ENCODE measurements at places on chromosomes 3 and 15.

DNA sequence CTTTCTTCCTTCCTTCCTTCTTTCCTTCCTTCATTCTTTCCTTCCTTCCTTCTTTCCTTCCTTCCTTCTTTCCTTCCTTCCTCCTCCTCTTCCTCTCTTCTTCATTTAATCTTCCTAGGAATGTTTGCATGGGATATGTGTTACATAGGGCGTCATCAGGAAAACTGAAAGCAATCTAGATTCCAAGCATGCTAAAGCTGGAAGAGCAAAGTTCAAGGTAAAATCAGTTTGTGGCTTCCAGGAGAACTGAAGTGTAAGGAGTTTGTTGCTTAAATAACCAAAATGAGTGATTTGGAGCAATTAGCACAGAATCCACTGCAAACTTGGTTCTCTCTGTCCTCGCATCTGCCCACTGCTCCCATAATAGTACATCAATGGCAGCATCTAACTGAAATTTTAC is 716.2 kb downstream of the GBE1 start:
- DNase-seq = no peak

GRCh38 chr15:89119489-89120478 is 31.5 kb downstream of the ABHD2 start:
- DNase-seq = no peak

DNA sequence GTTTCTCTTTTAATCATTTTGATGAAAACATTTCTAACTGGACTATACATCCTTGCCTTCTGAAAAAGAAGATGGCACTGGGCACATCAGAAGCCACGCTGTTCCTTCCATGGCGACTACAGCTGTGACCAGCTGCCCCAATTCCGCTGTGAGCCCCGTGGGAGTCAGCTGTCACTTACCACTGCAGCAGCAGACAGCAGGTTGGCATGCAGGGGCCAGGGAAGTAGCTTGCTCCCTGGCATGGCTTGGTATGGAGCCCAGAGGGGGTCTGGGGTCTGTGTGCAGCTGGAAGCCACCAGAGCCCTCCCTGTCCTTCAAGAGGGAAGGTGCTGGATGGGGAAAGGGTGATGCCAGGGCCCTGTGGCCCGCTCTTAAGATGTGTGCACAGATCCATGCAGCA is 4.5 kb upstream of the ZXDC start:
- no peak for DNase-seq

DNA sequence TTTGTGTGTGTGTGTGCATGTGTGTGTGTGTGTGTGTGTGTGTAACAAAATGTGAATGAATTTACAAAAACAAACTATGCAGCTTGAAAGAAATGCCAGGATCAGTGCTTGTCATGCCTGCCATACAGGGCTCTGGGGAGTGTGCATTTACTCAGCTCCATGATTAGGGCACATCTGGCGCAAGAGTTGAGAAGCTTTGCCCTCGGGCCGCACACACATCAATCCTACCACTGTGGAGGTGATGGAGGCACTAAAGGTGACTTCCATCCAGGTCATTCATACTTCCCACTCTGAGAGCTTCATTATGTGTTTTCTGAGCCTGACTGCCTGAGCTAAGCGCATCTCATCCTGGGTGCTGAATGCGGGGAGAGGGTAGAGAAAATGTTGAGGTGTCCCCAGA is 72.0 kb upstream of the ZBED2 start:
- no peak for DNase-seq

DNA sequence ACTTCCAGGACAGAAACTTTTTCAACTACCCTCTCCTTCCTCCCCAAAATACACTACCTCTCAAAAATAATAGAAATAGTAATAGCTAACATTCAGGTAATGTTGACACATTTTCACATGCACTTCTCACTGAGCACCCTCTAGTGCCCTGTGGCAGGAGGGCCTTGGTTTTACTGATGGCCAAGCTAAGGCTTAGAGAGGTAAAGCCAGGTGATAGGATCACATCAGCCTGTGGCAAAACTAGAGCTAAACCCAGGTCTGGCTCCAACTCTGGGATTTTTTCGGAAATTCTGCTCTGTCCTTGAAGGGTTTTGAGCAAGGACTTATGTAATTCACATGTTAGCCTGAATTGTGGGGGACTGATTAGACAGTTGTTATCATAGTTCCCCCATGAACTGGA is 922 bp upstream of the TAMM41 start:
- DNase-seq = peak; percentile 19

DNA sequence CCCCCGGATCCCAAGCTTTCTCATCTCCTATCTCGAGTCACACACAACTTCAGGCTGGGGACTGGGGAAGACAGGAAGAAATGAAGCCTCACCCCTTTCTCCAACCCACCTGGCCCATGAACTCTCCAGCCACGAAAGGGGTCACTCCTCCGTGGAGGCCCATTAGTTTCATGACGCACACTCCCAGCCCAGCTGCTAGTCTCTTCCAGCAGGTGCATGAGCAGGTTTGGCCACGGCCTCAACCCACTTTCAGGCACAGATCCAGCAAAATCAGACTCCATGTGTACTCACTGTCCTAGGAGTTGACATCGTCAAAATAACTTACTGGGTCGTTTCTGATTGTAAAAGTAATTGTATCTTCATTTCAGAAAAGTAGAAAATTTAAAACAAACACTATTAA is 76.6 kb downstream of the C3orf70 start:
- no peak for DNase-seq

DNA sequence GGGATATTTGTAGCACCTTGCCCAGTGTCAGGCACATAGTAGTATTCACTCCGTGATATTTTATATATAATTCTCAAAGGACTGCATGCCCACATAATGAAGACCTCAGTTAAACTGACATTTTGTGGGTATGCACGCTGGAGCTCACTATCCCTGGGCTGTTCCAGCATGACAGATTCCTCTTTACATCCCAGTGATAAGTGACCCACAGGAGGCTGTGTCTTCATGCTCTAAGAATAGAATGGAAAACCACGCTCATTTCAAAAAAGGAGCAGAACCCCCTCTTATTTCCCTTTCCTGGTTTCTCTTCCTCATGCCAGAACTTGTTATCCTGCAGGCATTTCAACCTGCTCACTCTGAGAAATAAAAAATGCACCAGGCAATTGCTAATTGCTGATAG is 717.5 kb downstream of the AGBL1 start:
- DNase-seq = no peak

DNA sequence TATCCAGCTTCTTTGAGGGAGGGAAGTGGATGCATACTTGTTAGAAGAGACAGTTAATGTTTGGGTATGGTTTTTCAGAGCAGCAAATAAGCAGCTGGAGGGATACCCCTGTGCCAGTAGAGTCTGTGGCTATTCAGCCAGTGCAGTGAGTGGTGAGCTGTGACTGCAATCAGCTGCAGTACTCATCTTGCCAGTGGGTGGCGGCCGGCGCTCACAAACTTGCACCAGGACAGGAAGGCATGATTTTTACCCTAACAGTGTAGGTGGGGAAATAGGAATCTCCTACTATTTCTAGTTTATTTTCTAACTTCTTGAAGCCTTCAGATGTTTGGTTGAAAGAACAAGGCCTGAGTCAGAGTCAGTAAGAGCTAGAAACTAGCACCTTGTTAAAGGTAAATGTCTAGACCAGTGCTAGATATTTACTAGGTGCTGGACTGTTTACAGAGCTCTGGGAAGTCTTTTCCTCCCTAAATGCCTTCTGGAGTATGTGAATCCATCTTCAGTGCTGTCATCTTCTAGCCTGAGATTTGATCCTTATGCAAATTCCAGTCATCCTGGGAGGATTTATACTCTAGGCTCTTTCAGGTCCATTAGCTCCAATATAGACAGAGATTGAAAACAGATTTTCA is 23.6 kb downstream of the TIMP4 start:
- peak; percentile 36 for DNase-seq

DNA sequence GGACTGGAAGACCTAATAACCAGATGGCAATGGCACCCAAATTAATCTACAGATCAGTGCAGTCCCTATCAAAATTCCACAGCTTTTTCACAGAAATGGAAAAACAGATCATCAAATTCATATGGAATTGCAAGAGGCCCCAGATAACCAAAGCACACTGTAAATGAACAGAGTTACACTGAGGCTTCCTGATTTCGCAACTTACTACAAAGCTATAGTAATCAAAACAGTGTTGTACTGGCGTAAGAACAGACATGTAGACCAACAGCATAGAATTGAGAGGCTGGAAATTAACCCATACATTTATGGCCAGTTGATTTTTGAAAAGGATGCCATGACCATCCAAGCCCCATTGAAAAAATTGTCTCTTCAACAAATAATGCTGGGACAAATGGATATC is 16.2 kb downstream of the XPC start:
- no peak for DNase-seq

- peak; percentile 54 for DNase-seq
Measured at GRCh38 chr3:98874602-98875249, 26.8 kb downstream of the DCBLD2 start.

DNA sequence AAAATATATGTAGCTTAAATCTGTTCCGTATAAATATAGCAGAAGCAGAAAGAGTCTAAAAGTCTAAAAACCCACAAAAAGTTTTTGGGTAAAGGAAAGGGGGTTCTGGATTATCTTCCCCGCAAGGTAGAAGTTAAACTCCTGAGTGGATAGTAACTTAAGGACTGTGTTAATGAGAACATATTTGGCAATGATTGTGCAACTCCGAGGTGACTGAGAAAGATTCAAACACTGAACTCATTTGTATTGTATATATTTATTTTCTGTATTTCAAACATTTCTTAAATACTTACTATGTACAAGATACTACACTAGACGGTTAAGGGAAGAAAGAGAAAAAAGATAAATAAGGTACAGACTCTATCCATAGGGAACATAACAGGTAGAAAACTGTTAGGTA is 72.7 kb upstream of the PPIB start:
- no peak for DNase-seq

GRCh38 chr3:113273011-113273410 is 61.7 kb downstream of the BOC start:
- DNase-seq = no peak

DNA sequence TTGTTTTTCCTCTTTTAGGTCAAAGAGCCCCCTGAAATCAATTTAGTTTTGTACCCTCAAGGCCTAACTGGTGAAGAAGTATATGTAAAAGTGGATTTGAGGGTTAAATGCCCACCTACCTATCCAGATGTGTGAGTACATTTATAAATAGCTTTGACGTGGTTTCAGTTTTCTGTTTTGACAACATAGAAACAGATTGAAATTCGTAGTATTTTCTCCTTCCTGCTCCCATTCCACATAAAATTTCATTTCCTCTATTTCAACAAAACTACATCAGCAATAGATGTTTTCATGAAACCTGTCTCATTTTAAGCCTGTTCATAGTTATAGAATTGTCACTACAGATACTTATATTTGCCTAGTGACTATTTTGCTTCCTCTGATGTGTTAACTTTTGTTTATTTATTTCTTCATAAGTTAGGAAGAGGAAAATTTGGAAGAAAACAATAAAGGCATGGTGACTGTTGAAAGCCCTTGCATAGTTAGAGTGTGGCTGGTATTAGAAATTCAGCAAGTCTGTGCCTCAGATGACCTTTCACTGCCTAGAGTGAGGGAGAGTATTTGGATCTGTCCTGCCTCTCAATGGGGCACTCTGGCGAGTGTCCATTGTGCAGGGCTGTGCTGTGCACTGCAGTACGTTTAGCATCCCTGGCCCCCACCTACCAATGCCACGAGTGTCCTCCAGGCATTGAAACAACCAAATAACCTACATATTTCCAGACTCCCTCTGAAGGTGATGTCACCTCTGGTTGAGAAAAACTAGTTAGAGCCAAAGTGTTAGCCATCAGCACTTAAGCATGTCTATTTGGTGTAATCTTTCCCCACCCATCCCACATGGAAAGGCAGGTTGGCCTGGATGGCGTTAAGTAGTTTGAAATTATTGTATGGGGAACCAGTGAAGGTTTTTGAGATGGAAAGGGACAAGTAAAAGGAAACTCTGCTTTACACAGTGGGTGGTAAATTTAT is 5.9 kb downstream of the EIF2AK4 start:
- DNase-seq = no peak

GRCh38 chr15:76991048-76991447 is 3.9 kb upstream of the PSTPIP1 start:
- no peak for DNase-seq

- no peak for DNase-seq
Measured at GRCh38 chr3:73547427-73548248, 77.1 kb downstream of the PDZRN3 start.

GRCh38 chr3:43796041-43796596 is 105.4 kb downstream of the ABHD5 start:
- no peak for DNase-seq

- DNase-seq = no peak
Measured at GRCh38 chr3:69932501-69932900, 67.0 kb upstream of the SAMMSON start.

- peak; percentile 95 for DNase-seq
Measured at GRCh38 chr3:158709666-158710083, 22.6 kb downstream of the RARRES1 start.

GRCh38 chr15:92523176-92523575 is 129.5 kb downstream of the ST8SIA2 start:
- DNase-seq = no peak

DNA sequence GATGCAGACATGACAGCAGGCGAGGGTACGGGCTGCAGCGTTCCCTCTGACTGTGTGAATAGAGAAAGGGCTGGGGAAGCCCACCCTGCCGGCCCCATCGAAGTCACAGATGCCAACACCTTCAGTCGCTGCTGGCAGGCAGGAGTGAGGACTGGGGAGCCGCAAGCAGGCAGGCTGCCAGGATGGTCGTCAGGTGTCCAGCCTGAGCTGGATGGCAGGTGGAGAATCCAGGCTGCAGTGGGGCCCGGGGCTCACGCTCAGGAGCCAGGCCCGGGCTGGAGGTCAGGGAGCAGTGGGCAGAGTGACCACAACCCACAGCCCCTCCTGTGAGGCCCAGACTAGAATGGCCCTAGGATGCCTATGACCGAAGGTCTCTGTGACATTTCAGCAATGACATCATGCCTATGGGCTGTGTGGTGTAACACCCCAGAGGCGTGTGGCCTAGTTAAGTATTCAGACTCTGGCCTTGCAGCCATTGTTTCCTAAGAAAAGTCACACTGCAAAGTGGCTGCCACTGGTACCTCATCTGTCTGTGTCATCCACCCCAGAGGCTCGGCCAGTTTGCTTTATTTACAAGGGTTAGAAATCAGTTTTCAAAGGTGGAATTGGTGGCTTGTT is 15.7 kb downstream of the PRR23E start:
- no peak for DNase-seq

DNA sequence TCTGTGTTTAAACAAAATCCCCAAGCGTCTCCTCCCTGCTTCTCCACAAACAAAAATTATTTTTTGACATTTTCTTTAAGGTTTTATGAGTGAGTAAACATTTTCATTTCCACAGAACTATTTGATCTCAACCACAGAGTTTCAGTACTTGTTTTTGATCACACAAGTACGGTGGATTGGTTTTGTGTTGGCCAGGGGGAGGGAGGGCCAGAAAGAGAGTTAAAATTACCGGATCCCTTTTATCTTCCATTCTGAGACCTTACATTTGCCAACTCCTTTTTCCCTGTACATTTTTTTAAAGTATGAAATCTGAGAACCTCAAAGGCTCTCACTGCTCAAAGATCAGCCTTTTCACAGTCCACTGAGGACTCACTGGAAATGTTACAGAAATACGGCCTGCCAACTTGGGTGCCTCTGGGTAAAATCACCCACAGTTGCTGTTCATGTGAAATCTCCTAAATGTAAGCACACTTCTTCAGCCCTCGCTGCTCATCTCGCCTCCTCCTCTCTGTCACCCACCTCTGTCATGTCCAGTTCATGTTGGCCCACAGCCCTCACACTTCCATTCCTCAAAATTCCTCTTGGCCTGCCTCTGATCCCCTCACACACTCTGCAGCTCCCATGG is 1.7 kb downstream of the HOMER2 start:
- DNase-seq = no peak

- no peak for DNase-seq
Measured at GRCh38 chr15:59548501-59549226, 62.9 kb upstream of the GCNT3 start.
